ENCODE measurements at places on chromosomes 6 and 20. TPM values are rescaled to one million over a fixed set of nuclear protein-coding genes. Genes with fewer than 3 reads are reported as not detected.

The BPIFA1 gene
- not detected for total RNA-seq

The KHDC1 gene
- total RNA-seq: 5.5 TPM

The VGLL2 gene
- 0.50 TPM for total RNA-seq

The FAM209B gene
- total RNA-seq: not detected

The KIF25 gene
- total RNA-seq: 0.51 TPM

The MUCL3 gene
- not detected for total RNA-seq

The F13A1 gene
- total RNA-seq: not detected

The RNF182 gene
- 3.5 TPM for total RNA-seq

The CALHM5 gene
- 8.7 TPM for total RNA-seq

The COX4I2 gene
- not detected for total RNA-seq

The SOBP gene
- 2.9 TPM for total RNA-seq

The INSM1 gene
- total RNA-seq: 0.18 TPM

The CDSN gene
- total RNA-seq: not detected

The FAM217A gene
- not detected for total RNA-seq

The LEMD2 gene
- 40.9 TPM for total RNA-seq

The TPBG gene
- 20.3 TPM for total RNA-seq

The KCNK15 gene
- not detected for total RNA-seq

The SGK2 gene
- total RNA-seq: 0.23 TPM

The TMEM200A gene
- total RNA-seq: 1.2 TPM

The RRAGD gene
- 28.8 TPM for total RNA-seq

The CDC5L gene
- total RNA-seq: 34.7 TPM

The C6orf163 gene
- total RNA-seq: 0.12 TPM

The NKX2-2 gene
- total RNA-seq: 0.56 TPM

The PSMB1 gene
- total RNA-seq: 521 TPM

The FHL5 gene
- total RNA-seq: not detected

The LPA gene
- total RNA-seq: not detected

The SPDEF gene
- 0.29 TPM for total RNA-seq

The MATN4 gene
- total RNA-seq: not detected
